ENCODE measurements at places on chromosomes 11 and 22. TPM values are rescaled to one million over a fixed set of nuclear protein-coding genes. Genes with fewer than 3 reads are reported as not detected.

- no peak overlapping the region for H3K4me3 ChIP-seq
- no peak for DNase-seq
- peaks cover 17% of the 10 kb centered on the region for H3K4me1 ChIP-seq
- H3K27ac ChIP-seq: no peak overlapping the region
- peaks cover 17% of the 10 kb centered on the region for H3K36me3 ChIP-seq
- no peaks in the 10 kb centered on the region for H3K27me3 ChIP-seq
Measured at GRCh38 chr11:73520353-73521061, 77.4 kb downstream of the FAM168A start.

DNA sequence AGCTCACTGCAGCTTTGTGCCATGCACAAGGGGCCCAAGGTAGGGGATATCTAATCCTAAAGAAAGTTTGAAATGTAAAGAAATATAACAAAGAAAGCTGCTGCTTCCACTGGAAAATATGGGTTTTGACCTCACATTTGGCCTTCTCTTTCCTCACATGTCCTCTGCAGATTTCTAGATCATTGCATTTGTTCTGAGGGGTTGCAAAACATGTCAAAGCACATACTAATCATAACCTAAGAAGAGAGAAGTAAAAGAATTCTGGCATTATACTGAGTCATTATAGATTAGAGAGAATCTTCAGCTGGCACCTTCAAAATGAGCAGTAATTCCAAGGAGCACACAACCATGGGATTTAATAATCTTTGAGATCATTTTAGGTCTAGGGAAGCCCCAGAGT lies 92.5 kb upstream of the CHRM4 start:
- H3K27ac ChIP-seq: no peak overlapping the region
- H3K4me1 ChIP-seq: peaks cover 10% of the 10 kb centered on the region
- H3K4me3 ChIP-seq: no peak overlapping the region
- peaks cover 8% of the 10 kb centered on the region for H3K36me3 ChIP-seq
- no peaks in the 10 kb centered on the region for H3K27me3 ChIP-seq

The MYOD1 gene
- total RNA-seq: not detected

The MMP1 gene
- total RNA-seq: not detected

DNA sequence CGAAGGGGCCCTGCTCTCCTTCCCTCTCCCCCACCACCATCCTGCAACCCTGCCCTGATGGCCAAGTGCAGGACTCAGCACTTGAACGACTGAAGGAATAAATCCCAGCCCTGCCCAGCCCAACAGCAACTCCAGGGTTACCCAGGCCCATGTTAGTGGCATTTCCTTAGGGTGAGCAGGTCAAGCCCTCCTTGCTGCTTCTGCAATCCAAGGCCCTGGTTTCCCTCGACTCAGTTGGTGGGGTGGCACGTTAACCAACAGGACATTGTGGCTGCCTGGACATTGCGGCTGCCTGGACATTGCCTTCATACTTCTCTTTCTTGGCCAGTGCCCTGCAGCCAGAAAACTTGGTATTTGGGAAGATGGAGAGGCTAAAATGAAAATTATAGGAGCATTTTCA lies 141.4 kb downstream of the TRIM29 start:
- DNase-seq: no peak
- H3K4me3 ChIP-seq: no peak overlapping the region
- H3K36me3 ChIP-seq: no peaks in the 10 kb centered on the region

GRCh38 chr11:17221968-17222367 lies 14.2 kb upstream of the PIK3C2A start:
- H3K27me3 ChIP-seq: no peaks in the 10 kb centered on the region
- H3K4me3 ChIP-seq: no peak overlapping the region
- no peak overlapping the region for H3K27ac ChIP-seq
- peaks cover 3% of the 10 kb centered on the region for H3K4me1 ChIP-seq
- no peak for DNase-seq
- H3K36me3 ChIP-seq: peaks cover 4% of the 10 kb centered on the region

The PNPLA5 gene
- total RNA-seq: not detected

- peak; percentile 35 for DNase-seq
- no peaks in the 10 kb centered on the region for H3K27me3 ChIP-seq
- peaks cover 47% of the 10 kb centered on the region for H3K4me1 ChIP-seq
- no peaks in the 10 kb centered on the region for H3K36me3 ChIP-seq
- H3K4me3 ChIP-seq: peak overlapping the region; percentile 13
- peak overlapping the region; percentile 83 for H3K27ac ChIP-seq
Measured at GRCh38 chr11:47917599-47918369, 62.6 kb upstream of the PTPRJ start.

- H3K27ac ChIP-seq: no peak overlapping the region
- no peak overlapping the region for H3K4me3 ChIP-seq
- no peaks in the 10 kb centered on the region for H3K36me3 ChIP-seq
- H3K27me3 ChIP-seq: peaks cover 7% of the 10 kb centered on the region
Measured at GRCh38 chr11:75174781-75175370, 24.0 kb downstream of the SLCO2B1 start.

- H3K4me3 ChIP-seq: no peak overlapping the region
- H3K36me3 ChIP-seq: peaks cover 26% of the 10 kb centered on the region
- no peak overlapping the region for H3K27ac ChIP-seq
- H3K27me3 ChIP-seq: no peaks in the 10 kb centered on the region
Measured at GRCh38 chr11:78733031-78733430, 158.4 kb upstream of the NARS2 start.

DNA sequence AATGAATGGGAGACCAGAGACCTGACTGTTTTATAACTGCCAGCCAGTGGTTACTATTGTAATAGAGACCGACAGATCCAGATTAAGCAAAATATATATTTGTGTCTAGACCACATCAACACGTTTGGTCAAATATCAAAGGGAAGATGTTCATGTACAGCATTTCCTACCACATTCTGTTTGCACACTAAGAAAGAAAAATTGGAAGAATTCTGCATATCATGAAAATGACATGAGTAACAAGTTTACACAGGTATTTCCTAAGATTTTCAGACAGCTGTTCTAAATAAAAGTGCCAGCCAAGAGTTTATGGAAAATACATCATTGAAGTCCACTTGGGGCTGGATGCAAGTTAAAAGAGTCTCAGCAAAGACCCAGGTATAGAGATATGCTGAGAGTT lies 145.5 kb upstream of the ANO3 start:
- no peaks in the 10 kb centered on the region for H3K36me3 ChIP-seq
- DNase-seq: no peak
- no peaks in the 10 kb centered on the region for H3K27me3 ChIP-seq
- H3K4me1 ChIP-seq: peaks cover 14% of the 10 kb centered on the region

DNA sequence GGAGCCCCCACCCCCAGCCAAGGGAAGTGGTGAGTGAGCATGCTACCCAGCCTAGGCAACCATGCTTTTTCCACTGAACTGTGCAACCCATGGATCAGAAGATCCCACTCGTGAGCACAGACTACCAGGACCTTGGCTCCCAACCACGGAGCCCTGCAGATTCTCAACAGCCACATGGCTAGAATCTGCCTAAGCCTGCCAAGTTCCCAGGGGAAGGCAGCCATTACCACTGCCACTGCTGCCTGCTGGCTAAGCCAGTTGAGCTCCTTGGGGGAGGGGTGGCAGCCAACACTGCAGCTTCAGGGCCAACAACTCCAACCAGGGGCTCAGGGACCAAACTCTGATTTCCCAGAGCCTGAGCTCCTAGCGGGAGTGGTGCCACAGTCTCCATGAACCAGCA lies 195.8 kb downstream of the DLG2 start:
- H3K4me3 ChIP-seq: no peak overlapping the region
- no peak overlapping the region for H3K27ac ChIP-seq
- no peaks in the 10 kb centered on the region for H3K4me1 ChIP-seq
- DNase-seq: no peak
- H3K27me3 ChIP-seq: no peaks in the 10 kb centered on the region

The CCDC188 gene
- not detected for total RNA-seq

DNA sequence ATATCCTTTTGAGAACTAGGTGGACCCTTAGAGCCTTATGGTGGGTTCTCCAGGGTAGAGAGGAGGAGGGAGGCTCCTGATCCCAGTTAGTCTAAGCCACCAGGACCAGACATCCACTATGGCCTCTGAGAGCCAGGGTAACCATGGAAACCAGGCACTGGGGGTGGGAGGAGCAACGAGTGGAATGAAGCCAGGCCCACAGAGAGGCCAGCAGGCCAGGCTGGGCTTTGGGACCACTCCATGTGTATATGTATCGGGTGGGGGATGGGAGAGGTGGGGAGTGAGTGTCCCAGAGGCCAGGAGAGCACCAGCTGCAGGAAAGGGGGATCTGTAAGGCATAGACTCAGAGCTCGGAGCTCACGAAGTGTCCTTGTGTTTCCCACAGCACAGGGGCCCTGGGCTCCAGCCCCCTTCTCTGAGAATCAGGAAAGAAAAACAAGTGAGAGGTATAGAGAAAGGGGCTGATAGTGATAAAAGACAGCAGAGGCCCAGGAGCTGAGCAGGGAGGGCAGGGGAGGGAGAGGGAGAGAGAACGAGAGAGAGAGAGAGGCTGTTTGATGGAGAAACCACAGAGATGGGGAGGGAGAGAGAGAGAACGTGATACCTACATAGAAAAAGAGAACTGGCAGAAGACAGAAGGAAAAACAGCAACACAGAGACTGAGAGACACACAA lies 15.5 kb upstream of the TSPAN18 start:
- no peaks in the 10 kb centered on the region for H3K36me3 ChIP-seq
- no peaks in the 10 kb centered on the region for H3K27me3 ChIP-seq
- peak overlapping the region; percentile 72 for H3K27ac ChIP-seq
- peak overlapping the region; percentile 19 for H3K4me3 ChIP-seq
- no peak for DNase-seq
- H3K4me1 ChIP-seq: peaks cover 27% of the 10 kb centered on the region

DNA sequence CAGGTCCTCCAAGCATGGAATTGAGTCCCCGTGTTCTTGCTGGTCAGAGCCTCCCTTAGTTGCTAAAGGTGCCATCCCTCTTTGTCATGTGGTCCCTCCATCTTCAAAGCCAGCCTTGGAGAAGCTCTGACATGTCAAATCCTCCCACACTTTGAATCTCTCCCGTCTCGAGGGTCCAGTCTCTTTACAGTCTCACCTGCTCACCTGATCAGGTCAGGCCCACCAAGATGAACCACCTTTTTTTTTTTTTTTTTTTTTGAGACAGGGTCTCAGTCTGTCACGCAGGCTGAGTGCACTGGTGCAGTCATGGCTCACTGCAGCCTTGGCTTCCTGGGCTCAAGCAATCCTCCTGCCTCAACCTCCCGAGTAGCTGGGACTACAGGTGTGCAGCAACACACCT lies 100.3 kb upstream of the PRR5 start:
- no peak overlapping the region for H3K4me3 ChIP-seq
- no peaks in the 10 kb centered on the region for H3K36me3 ChIP-seq
- no peak for DNase-seq
- no peak overlapping the region for H3K27ac ChIP-seq
- peaks cover 78% of the 10 kb centered on the region for H3K27me3 ChIP-seq

The RTL10 gene
- 35.1 TPM for total RNA-seq

GRCh38 chr11:129637983-129638776 lies 177.5 kb upstream of the TMEM45B start:
- no peak for DNase-seq
- H3K4me3 ChIP-seq: no peak overlapping the region
- H3K27me3 ChIP-seq: no peaks in the 10 kb centered on the region
- no peak overlapping the region for H3K27ac ChIP-seq

DNA sequence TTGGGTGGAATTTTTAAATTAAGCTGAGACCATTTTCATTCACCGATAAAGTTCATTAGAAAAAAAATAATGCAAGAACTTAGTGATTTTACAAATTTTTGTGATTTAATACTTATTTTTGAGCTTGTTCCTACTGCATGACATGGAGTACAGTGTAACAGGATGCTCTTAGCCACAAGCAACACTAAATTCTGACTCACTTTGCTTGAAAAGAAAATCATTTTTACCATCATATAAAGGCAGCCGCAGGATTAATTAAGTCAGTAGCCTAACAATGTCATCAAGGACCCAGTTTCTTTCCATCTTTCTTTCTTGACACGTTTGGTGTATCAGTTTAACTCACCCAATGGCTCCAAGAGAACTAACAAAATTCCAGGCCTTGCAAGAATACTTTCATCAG lies 540.3 kb upstream of the LUZP2 start:
- no peaks in the 10 kb centered on the region for H3K36me3 ChIP-seq
- no peaks in the 10 kb centered on the region for H3K27me3 ChIP-seq
- no peak overlapping the region for H3K27ac ChIP-seq

DNA sequence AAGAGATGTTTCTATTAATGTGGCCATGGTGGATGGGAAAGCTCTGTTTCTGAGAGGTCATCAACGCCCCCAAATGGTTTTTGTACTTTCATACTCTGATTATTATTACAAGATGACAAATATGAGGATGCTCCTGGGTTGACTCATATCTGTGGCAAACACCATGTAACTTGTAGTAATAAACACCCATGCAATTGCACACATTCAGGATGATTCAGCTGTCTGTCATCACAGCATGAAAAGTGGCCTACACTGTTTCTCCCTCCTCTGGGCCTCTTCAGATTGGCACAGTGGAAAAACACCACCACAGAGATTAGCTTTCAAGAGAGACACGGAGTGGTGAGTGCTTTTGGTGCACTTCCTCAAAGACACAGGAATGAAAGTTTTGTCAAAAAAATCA lies 85.4 kb downstream of the MTNR1B start:
- H3K4me1 ChIP-seq: peaks cover 16% of the 10 kb centered on the region
- no peaks in the 10 kb centered on the region for H3K36me3 ChIP-seq
- no peak overlapping the region for H3K4me3 ChIP-seq
- H3K27ac ChIP-seq: no peak overlapping the region
- peaks cover 15% of the 10 kb centered on the region for H3K27me3 ChIP-seq

DNA sequence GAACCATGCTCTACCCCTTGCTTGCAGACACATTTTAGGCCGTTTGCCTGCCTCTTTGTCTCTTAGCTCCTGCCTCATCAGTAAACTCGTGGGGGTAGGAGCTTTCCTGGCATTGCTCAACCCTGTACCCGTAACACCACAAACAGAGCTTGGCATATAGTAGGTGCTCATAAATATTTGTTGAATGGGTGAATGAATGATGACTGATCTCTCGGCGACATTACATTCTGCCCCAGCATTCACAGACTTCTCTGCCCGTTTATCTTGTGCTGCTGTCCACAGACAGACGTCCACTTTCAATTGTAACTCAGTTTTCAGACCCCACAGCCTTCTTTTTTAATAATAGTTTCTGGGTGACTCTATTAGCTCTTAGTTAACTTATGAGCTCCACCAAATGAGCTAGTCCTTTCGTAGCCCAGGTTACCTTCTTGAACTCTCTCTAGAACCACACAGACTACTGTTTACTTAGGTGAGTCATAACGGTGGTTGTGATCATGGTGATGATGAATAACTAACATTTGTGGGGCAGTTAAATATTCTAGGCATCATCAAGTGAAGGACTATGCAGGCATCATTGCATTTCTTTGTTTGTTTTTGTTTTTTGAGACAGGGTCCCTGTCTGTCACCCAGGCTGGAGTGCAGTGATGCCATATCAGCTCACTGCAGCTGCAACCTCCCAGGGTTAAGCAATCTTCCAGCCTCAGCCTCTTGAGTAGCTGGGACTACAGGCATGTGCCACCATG lies 188.4 kb downstream of the ADAMTS15 start:
- H3K27ac ChIP-seq: no peak overlapping the region
- H3K4me3 ChIP-seq: no peak overlapping the region
- H3K36me3 ChIP-seq: no peaks in the 10 kb centered on the region
- H3K27me3 ChIP-seq: peaks cover 2% of the 10 kb centered on the region
- no peak for DNase-seq

The NDUFC2 gene
- 171 TPM for total RNA-seq
